ENCODE measurements at places on chromosomes 2 and 18. TPM values are rescaled to one million over a fixed set of nuclear protein-coding genes. Genes with fewer than 3 reads are reported as not detected.

Gene SGO2
- 2.7 TPM for total RNA-seq

Gene PROM2
- 0.28 TPM for total RNA-seq

Gene PDK1
- total RNA-seq: 17.9 TPM

Gene HOXD3
- 10.9 TPM for total RNA-seq

Gene MYO3B
- total RNA-seq: not detected

Gene FHL2
- total RNA-seq: 126 TPM

Gene ATG9A
- total RNA-seq: 28.5 TPM

Gene POTEJ
- total RNA-seq: not detected

Gene C1QL2
- not detected for total RNA-seq

Gene CACNB4
- total RNA-seq: 10.5 TPM

Gene SLC19A3
- total RNA-seq: 2.4 TPM

Gene DLX2
- not detected for total RNA-seq

Gene CNTNAP5
- not detected for total RNA-seq

Gene SLC8A1
- 121 TPM for total RNA-seq

Gene DSG4
- not detected for total RNA-seq

Gene POTEC
- total RNA-seq: not detected

Gene TUBA3D
- total RNA-seq: not detected

Gene EGR4
- not detected for total RNA-seq

Gene ANXA4
- total RNA-seq: 90.8 TPM

Gene RNF125
- 3.7 TPM for total RNA-seq

Gene TNFAIP6
- 4.4 TPM for total RNA-seq

Gene ZSWIM2
- not detected for total RNA-seq

Gene SNED1
- total RNA-seq: 62.7 TPM

Gene COPS7B
- 24.6 TPM for total RNA-seq

Gene TMEM169
- 0.51 TPM for total RNA-seq

Gene SERPINB11
- total RNA-seq: not detected

Gene CCDC150
- total RNA-seq: 0.56 TPM

Gene PCARE
- total RNA-seq: not detected

Gene EN1
- total RNA-seq: 2.4 TPM

Gene RPRM
- total RNA-seq: 0.90 TPM

Data from posterior vena cava (tissue), 2 donors.